Left lung (tissue), 14 donors: ENCODE measurements at places on chromosomes 16 and 17. TPM values are rescaled to one million over a fixed set of nuclear protein-coding genes. Genes with fewer than 3 reads are reported as not detected.

VTN gene
- 1.6 TPM for total RNA-seq

DNA sequence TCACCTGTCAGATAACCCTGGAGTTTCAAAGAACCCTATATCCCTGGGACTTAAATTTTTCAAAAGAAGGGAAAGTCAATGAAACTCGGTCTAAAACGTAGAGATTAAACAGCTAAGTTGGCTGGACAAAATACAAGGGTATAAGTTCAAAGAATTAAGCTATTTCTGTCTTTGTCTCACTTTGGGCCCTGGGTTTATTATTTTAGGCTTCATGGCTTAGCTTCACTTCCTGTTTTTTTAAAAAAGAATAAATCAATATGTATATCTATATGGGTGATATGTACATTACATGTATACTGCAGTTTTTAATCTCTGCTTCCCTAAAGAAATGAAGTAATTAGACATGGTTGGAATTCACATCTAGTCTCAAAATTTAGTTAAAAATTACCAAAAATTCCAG is 132.3 kb downstream of the TRIM37 start:
- no peak for DNase-seq
- no peaks in the 10 kb centered on the region for H3K36me3 ChIP-seq

RGS11 gene
- total RNA-seq = 3.9 TPM

- DNase-seq = peak; percentile 69
- H3K4me3 ChIP-seq = no peak overlapping the region
- peaks cover 34% of the 10 kb centered on the region for H3K27me3 ChIP-seq
- no peak overlapping the region for H3K27ac ChIP-seq
- H3K4me1 ChIP-seq = peaks cover 13% of the 10 kb centered on the region
Measured at GRCh38 chr17:77734371-77735080, 224.0 kb upstream of the TNRC6C start.

C16orf89 gene
- 67.0 TPM for total RNA-seq
